ENCODE measurements at places on chromosomes 12 and 14.
A peak's percentile ranks its signal among the peaks of the same experiment; 100 is the strongest.

DNA sequence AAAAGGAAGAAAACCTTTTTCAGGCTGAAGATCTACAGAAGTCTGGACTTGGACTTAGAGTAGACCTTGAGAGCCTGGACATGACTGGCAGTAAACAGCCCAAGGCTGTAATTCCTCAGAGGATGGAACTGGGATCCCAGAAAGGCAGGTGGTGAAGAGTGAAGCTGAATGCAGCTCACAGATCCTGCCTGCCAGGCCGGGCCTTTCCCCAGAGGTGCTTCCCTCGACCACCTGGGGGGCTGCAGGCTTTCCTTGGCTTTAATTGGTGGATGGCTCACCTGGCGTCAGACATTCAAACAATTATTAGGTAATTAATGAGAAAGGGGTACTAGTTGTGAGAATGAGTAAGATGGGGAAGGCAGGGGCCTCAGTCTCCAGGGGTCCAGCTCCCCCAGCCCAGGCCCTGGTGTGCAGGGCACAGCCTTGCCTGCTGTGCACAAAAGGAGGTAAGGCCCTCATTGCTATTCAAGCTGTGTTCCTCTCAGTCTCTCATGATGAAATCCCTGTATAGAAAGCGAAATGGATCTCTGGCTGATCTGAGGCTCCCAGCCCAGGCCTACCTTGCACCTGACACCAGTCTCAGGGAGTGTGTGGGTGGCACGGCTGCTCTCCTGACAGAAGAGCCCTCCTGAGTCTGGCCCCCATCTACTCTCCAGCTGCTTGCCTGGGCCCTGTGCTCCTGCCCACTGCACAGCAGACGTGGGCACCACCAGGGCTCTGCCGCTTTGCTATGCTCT, 63.0 kb upstream of the TCL1A start:
- no peak for DNase-seq

DNA sequence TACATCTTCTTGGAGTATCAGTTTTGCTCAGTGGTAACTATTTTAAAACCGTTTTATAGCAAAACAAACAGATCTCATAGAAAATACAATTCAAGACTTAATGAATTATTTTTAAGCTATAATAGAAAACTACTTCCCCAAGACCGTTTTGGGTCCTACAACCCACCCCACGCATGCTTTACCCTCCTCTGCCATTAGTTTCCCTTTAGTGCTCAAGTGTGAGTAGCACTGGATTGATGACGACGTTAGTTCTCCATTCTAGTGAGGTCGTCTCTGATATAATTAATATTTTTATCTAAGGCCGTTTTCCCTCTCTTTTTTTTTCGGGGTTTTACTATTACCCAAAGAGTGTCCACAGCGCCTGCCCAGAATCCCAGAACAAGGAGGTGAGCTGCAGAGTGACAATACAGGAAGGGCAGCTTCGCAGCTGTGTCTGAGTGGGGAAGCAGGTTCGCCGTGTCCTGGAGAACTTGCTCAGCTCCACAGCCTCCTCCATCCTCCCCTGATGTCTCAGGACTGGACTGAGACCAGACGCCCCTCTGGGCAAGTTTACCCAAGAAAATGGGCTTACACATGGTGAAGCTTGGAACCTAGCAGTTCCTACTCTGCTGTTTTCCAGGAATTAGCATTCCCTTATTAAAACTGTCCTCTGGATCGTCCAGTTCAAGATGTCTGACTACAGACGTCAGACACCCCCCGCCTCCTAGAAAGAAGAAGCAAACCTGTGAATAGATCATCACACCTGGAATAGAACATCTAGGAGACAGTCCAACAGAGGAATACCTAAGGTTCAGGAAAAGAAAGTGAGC, 31.9 kb upstream of the MON2 start:
- no peak for DNase-seq

GRCh38 chr12:28172434-28173030, 17.7 kb upstream of the CCDC91 start:
- DNase-seq, result peak; percentile 22

DNA sequence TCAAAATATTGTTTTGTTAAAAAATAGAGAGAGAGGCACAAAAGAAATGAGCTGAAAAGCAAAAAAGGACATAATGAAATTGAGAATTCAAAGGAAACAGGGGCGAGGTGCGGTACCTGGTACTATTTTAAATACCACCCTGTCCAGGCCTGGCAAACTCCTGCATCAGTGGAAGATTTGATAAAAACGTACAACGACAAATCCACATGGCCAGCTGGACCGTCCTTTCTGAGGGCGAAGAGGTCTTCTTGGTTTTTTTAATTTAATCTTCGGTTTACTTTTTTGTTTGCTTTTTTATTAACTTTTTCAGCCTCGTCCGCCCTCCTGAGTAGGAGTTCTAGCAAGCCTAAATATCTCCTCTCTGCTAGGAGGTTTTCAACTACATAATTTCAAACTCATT, 11.9 kb downstream of the BCL11B start:
- no peak for DNase-seq

- no peak for DNase-seq
These were observed 43.9 kb upstream of the TRAF3 start for GRCh38 chr14:102733326-102733725.

- no peak for DNase-seq
These were observed 392.0 kb downstream of the RPL10L start for GRCh38 chr14:46259536-46259935.

DNA sequence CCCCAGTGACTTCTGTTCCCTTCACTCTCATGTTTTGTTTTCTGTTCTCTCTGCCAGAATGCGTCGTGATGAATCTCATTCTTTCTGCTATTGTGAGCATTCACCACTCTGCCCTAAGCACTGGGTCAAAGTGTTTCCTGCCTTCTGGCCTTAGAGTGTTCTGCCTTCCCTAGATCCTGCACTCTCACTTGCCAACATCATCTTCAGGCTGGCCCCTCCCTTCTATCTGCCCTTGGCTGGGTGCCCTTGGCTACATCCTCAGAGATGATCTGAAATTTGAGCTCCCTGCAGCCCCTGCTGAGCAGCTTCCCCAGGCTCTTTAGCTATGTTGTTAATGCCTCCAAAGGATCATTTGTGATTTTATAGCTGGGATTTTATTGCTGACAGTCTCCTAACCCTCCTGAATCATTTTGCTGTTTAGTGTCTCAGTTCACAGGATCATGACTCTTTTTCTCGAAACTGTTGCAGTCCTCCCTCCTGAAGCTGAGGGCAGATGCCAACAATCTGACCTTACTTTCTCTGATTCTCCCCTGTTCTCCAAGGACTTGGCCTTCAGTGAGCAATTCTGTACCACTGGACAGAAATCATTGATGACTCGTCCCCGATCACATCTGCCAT, 4.5 kb downstream of the DHRS2 start:
- DNase-seq, result peak; percentile 73

DNA sequence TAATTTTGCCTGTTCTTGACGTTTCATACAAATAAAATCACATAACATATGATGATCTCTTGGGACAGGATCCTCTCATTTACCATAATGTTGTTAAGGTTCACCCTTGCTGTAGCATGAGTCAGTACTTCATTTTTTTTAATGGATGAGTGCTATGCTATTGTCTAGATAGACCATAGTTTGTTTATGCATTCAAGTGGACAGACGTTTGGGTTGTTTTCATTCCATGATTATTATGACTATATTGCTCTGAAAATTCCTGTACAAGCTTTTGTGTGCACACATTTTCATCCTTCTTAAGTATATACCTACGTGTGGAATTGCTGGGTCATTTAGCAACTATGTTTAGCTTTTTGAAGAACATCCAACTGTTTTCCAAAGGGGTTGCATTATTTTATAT, 325.6 kb upstream of the TMEM132C start:
- no peak for DNase-seq

GRCh38 chr12:69459477-69459876, 10.7 kb upstream of the FRS2 start:
- DNase-seq, result no peak

DNA sequence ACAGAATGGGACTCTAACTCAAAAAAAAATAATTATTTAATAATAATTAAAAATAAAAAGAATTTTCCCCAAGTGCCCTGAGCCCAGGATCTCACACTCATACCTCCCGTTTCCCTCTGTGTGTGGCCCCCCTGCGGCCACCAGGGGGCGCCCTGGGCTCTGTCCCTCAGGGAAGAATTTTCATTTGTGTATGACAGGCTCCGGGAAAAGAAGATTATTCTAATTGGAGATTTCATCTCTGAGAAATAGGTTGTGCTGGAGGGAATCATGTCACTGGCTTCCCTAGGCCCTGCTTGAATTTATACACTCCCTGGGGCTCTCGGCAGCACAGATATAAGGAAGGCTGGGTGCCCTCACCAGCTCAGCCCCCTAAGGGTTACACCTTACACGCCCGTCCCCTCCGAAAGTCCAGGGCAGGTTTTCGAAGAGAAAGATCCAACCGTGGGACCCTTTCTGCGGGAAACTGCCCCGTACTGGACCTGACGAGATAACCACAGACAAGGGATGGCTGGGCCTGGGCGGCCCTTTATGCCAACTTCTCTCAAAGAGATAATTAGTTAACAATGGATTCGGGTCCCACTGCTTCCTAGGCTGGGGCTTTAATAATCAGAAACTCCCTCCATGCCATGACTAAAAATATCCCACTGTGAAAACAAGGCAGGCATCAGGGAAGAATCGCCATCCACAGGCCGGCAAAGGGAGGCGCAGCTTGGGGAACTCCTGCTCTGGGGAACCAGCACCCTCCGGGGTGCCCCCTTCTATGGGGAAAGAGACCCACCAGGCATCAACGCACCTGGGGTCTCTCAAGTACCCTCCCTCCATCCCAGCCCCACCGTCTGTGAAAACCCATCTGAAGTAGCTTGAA, 80.7 kb downstream of the KDM2B start:
- peak; percentile 82 for DNase-seq

- no peak for DNase-seq
These were observed 23.1 kb downstream of the EEA1 start for GRCh38 chr12:92905811-92906554.

- no peak for DNase-seq
These were observed 17.7 kb downstream of the IRAK4 start for GRCh38 chr12:43776498-43776897.

DNA sequence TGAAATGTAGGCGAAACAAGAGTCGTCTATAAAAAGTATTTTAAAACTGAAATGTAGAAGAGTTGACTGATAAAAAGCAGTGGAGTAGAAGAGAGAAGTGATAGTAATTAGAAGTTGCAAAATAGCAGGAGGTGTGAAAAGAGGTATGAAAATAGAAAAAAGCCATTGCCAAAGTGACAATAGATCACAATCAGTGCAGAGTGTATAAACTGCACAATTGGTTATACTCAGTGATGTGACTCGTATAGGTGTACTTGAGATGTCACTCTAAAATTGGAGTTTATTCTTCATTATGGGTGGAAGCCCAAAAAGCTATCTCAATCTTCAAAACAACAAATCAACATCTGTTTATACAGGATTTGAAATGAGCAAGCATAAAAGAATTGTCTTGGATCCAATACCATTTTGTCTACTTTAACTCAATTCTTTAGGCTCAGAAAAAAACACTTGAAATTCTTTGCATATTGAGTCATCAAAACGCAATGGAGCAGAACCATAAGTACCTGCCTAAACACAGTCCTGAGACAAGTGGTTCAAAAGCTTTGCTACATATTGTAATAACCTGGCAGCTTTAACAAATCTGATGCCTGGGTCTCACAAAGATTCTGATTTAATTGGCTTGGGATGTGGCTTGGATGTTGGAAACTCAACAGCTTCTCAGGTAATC, 8.8 kb downstream of the IKBIP start:
- DNase-seq, result no peak

GRCh38 chr14:52355016-52355431, 40.9 kb downstream of the PTGER2 start:
- no peak for DNase-seq

GRCh38 chr12:104471336-104471735, 14.6 kb downstream of the CHST11 start:
- DNase-seq, result no peak

- no peak for DNase-seq
These were observed 18.5 kb downstream of the RHOF start for GRCh38 chr12:121774968-121775474.

DNA sequence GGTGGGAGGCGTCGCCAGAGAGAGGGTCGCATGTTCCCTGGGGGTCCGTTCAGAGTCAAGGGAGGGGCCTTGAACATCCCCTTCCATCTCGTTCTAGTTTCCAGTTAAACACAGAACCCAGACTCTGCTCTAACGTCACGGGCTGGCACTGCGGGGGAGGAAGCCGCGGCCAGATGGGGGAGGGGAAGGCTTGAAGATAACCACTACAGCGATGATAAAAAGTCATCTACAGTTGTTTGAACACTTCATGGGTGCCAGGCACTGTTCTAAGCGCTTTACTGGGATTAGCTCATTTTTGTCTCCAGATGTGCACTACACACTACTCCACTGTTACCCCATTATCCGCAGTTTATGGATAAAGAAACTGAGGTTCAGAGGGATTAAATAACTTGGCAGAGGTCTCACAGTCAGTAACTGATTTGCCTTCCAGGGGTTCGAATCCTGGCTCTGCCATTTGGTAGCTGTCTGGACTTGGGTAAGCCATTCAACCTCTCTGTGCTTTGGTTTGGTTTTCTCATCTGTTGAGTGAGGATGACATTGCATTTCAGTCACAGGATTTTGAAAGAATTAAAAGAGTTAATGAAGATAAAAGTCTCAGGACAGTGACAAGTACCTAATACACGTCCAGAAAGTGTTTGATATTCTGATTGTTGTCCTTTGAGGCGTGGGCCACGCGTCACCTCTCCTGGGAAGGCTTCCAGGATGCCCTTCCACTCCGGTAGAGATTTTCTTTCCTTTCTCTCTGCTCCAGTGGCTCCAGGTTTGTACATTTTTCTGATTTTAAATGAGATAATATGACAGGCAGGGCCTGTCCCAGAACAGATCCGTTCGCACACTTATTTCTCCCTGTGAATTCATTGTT, 798 bp upstream of the RASAL1 start:
- DNase-seq, result no peak

GRCh38 chr14:50550294-50550693, 9.7 kb upstream of the ATL1 start:
- no peak for DNase-seq

GRCh38 chr14:78700236-78700635, 530.1 kb downstream of the NRXN3 start:
- DNase-seq, result no peak

DNA sequence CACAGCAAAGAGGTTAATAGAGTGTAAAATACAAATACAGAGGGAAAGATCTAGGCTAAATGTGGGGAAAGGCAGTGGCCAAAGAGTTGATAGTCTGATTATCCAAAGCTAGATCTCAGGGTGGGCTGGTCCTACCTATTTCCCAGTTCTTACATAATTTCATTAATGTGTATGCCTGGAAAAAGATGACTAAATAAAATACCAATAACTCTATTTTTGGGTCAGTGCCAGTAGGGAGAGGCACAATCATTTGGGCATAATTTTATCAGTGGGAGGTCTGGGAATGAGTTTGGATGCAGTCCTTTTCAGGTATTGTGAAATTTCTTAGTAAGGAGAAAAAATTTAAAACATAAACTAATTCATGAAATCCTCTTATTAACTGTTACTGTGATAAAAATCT, 30.6 kb upstream of the CLEC14A start:
- no peak for DNase-seq

GRCh38 chr12:46723629-46724419, 102.0 kb downstream of the SLC38A4 start:
- DNase-seq, result no peak

DNA sequence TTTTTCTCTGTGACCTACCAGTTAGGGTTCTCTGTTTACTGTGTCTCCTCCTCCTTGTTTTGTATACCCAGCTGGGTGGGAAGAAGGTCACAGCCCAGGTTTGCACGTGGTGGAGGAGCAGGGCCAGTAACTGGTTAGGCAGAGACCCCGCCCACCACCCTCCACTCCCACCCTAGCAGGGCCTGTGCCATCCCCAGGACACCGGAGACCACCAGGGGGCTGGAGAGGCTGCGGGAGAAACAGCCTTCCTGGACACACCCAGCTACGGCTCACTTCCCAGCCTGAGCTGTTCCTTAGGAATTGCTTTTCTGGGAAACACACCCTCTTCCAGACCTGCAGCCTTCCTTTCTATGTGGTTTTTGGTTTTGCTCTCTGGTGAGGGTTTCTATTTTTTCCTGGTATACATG, 21.1 kb downstream of the BDKRB2 start:
- DNase-seq, result peak; percentile 77

All from right hindlimb (tissue), 1 donor.